ENCODE measurements at places on chromosomes 4 and X. TPM values are rescaled to one million over a fixed set of nuclear protein-coding genes. Genes with fewer than 3 reads are reported as not detected.

DNA sequence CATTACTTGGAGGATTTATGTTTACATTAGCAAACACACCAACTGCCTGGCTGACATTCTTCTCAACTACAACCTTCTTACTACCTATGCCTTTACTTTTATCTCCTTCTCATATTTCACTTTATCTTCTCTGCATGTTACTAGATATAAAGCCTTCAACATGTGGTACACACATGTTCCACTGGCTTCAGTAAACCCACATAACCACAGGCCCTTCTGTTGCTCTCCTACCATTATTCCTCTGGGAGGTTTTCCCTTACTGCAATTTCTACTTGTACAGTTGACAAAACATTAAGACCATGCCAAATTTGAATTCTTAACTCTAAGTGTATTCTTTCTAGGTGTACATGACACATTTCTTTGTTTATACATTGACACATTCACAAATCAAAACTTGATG is 133.1 kb downstream of the ARAP2 start:
- no peak overlapping the region for H3K4me3 ChIP-seq
- no peaks in the 10 kb centered on the region for H3K27me3 ChIP-seq
- peaks cover 19% of the 10 kb centered on the region for H3K36me3 ChIP-seq
- no peaks in the 10 kb centered on the region for H3K4me1 ChIP-seq
- peak overlapping the region; percentile 13 for H3K27ac ChIP-seq

DNA sequence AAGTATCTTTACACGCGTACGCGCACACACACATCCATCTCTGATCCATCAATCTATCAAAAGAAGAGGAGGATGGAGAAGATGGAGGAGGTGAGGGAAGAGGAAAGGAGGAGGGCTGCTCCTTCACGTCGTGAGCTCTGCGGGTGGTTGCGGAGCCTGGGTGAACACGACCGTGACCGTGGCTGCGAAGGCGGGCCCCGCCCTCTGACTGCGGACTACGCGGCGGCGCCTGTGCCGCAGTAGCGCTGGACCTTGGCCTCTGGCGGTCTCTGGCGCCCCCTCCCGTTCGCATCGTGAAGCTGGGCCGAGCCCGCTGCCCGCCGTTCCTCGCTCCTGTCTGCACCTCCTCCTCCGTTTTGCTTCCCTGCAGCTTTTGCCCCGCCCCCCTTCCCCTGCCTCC is 37.7 kb upstream of the ARAF start:
- peak; percentile 80 for DNase-seq
- H3K27me3 ChIP-seq: no peaks in the 10 kb centered on the region
- no peaks in the 10 kb centered on the region for H3K36me3 ChIP-seq
- no peak overlapping the region for H3K27ac ChIP-seq
- H3K4me3 ChIP-seq: peak overlapping the region; percentile 64

- H3K36me3 ChIP-seq: peaks cover 13% of the 10 kb centered on the region
- H3K4me3 ChIP-seq: no peak overlapping the region
- peak overlapping the region; percentile 23 for H3K27ac ChIP-seq
Measured at GRCh38 chr4:108529102-108529501, 91.3 kb upstream of the RPL34 start.

DNA sequence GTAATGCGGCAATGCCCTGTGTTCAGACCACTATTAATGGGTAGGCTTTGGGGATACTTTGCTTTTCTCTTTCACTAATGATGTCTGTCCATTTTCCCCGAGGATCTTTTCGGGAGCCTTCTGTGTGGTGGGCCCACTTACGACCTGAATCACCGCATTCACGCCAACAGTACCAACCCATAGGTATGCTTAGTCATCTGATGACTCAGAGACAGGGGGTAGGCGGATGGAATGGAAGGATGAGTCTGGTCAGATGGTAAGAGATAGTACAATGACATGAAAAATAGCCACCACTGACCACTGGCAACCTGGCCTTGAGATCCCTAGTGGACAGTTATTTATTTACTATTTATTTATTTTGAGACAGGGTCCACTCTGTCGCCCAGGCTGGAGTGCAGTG is 76.0 kb upstream of the DHRSX start:
- DNase-seq: peak; percentile 18
- peaks cover 8% of the 10 kb centered on the region for H3K4me1 ChIP-seq
- no peak overlapping the region for H3K27ac ChIP-seq
- H3K27me3 ChIP-seq: peaks cover 14% of the 10 kb centered on the region
- H3K4me3 ChIP-seq: no peak overlapping the region

GRCh38 chr4:139965789-139966188 is 188.2 kb downstream of the MAML3 start:
- H3K4me1 ChIP-seq: peaks cover 3% of the 10 kb centered on the region
- no peaks in the 10 kb centered on the region for H3K36me3 ChIP-seq
- no peak overlapping the region for H3K27ac ChIP-seq
- DNase-seq: no peak
- no peak overlapping the region for H3K4me3 ChIP-seq

- H3K27ac ChIP-seq: no peak overlapping the region
- H3K4me1 ChIP-seq: no peaks in the 10 kb centered on the region
- no peak overlapping the region for H3K4me3 ChIP-seq
- DNase-seq: no peak
Measured at GRCh38 chr4:178481564-178481963, 1039.3 kb upstream of the AGA start.

- H3K4me3 ChIP-seq: no peak overlapping the region
- H3K27me3 ChIP-seq: no peaks in the 10 kb centered on the region
- no peaks in the 10 kb centered on the region for H3K4me1 ChIP-seq
- no peaks in the 10 kb centered on the region for H3K36me3 ChIP-seq
- H3K27ac ChIP-seq: no peak overlapping the region
- no peak for DNase-seq
Measured at GRCh38 chr4:21366312-21366711, 582.3 kb downstream of the KCNIP4 start.

Gene AFM
- not detected for total RNA-seq

Gene OTC
- not detected for total RNA-seq

Gene PAGE5
- not detected for total RNA-seq

Gene CYLC1
- total RNA-seq: not detected
